Astrocyte (in vitro differentiated cells and primary cell): ENCODE measurements at places on chromosomes 6 and 20. TPM values are rescaled to one million over a fixed set of nuclear protein-coding genes. Genes with fewer than 3 reads are reported as not detected.
A peak's percentile ranks its signal among the peaks of the same experiment; 100 is the strongest.

- H3K27me3 ChIP-seq, result peaks cover 2% of the 10 kb centered on the region
- no peak overlapping the region for H3K4me3 ChIP-seq
Observed at GRCh38 chr6:357261-357790, 34.2 kb upstream of the IRF4 start.

DNA sequence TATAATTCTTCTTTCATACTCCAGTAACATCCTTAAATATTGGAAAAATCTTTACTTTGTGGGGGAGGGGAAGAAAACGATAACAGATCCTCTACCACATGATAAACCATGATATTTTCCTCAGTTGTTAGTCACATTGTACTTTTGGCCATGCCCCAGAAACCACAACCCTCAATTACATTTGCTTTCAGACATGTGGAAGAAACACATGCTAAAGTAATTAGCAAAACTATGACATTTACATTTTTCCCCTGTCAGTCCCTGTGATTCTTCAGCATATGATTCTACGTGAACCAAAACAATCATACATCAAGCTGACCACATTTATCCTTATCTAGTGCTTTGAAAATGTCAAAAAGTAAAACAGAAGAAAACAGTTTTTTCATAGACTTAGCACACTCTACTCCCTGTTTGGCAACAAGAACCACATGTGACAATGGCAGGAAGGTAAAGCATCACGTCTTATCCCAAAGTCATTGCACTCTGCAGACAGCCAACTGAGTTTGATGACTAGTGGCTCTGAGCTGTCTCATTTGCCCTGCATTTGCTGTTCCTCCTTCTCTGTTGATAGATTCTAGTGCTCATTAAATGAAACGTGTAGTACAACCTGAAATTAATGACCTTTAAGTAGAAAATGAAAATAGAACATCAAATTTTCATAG, 505.8 kb upstream of the MARCKS start:
- peaks cover 41% of the 10 kb centered on the region for H3K4me1 ChIP-seq
- H3K36me3 ChIP-seq, result no peaks in the 10 kb centered on the region
- H3K27ac ChIP-seq, result peak overlapping the region; percentile 99
- DNase-seq, result peak; percentile 92

DNA sequence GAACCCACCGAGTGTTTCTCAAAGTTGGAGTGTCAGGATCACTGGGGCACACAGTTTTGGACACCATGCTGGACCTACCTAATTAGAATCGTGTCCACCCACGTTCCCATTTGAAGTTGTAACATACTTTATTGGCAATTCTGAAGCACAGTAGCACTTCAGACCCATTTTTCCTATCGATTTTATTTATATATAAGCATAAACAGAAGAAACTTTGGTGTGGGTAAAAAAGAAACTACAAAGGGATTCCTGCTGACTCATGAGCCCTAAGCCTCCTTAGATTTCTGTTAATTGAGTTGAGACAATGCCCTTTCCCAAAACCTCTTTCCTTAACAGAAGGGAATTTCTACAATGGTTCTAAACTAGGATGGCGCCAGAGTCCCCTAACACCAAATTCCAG, 398.0 kb downstream of the CDKAL1 start:
- no peaks in the 10 kb centered on the region for H3K4me1 ChIP-seq
- peak; percentile 6 for DNase-seq
- no peak overlapping the region for H3K27ac ChIP-seq
- H3K4me3 ChIP-seq, result no peak overlapping the region

Gene CLPSL2
- not detected in 2 replicates for total RNA-seq

Gene HAO1
- total RNA-seq, result 0.17 and 0.20 TPM in 2 replicates

- no peak overlapping the region for H3K27ac ChIP-seq
- no peaks in the 10 kb centered on the region for H3K27me3 ChIP-seq
- no peak for DNase-seq
- peaks cover 3% of the 10 kb centered on the region for H3K4me1 ChIP-seq
- no peak overlapping the region for H3K4me3 ChIP-seq
- peaks cover 3% of the 10 kb centered on the region for H3K36me3 ChIP-seq
Observed at GRCh38 chr6:98929498-98930060, 18.2 kb downstream of the FBXL4 start.

DNA sequence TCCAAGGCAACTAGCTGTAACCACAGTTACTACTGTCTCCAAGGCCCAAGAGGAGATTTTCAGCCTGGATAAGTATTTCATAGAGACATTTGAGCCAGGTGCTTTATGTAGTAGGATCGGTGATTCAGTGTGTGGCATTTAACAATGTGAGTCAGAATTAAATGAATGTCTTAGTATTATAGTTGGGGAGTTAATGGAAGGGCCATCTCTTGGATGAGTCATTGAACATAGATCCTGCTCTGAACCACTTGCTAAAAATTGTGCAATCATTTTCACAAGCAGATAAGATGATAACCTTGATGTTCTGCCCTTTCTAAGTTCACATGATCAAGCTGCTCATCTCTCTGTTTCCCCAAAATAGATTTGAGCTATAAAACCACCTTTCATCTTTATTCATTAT, 668.9 kb upstream of the CITED2 start:
- H3K27ac ChIP-seq, result peak overlapping the region; percentile 25
- no peaks in the 10 kb centered on the region for H3K4me1 ChIP-seq
- H3K27me3 ChIP-seq, result no peaks in the 10 kb centered on the region
- H3K4me3 ChIP-seq, result no peak overlapping the region
- no peaks in the 10 kb centered on the region for H3K36me3 ChIP-seq

- H3K27me3 ChIP-seq, result no peaks in the 10 kb centered on the region
- peaks cover 27% of the 10 kb centered on the region for H3K4me1 ChIP-seq
- H3K4me3 ChIP-seq, result no peak overlapping the region
- H3K27ac ChIP-seq, result no peak overlapping the region
Observed at GRCh38 chr6:41640426-41640825, 2.2 kb downstream of the MDFI start.

DNA sequence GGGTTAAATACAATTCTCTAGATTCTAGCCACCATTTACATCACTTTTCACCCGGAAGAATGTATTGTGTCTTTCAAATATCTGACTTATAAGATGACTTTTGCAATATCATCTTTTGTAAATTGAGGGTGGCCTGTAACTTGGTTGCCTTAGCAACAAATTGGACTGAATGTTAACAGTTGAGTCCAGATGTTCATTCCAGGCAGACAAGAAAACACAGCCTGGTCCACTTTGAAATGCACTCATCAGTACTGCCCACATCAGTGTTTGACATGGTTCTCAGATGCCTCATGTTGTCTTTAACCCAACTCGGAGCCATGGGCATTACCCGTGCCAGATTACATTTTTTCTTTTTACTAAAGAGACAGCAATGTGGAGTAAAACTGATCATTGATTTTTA, 781.6 kb upstream of the CHD6 start:
- no peaks in the 10 kb centered on the region for H3K36me3 ChIP-seq
- no peaks in the 10 kb centered on the region for H3K27me3 ChIP-seq
- no peak overlapping the region for H3K4me3 ChIP-seq
- H3K4me1 ChIP-seq, result no peaks in the 10 kb centered on the region
- H3K27ac ChIP-seq, result no peak overlapping the region
- no peak for DNase-seq

Gene CCND3
- total RNA-seq, result 64.8 and 69.9 TPM in 2 replicates

DNA sequence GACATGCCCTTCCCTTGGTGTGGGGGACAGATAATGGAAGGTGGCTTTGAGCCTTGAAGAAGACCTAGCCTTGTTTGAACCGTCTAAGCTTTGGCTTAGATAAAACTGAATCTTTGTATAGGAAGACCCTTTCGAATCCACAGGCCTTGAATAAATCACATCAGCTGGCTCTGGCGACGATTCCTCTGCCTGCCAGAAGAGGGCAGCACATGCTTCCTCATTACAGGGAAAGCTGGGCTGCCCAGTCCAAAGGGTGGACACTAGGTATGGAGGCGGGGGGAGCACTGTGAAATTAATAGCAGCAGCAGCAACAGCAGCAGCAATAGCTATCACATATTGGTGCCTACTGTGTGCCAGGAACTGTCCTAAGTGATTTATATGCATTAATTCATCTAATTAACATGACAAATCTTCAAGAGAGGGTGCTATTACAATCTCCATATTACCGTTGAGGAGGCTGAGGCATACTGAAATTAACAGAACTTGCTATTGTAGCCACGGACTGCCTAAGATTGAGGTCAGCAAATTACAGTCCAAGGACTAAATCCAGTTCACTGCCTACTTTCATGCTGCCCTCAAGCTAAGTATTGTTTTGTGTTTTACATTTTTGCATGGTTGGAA, 85.1 kb downstream of the CLIC5 start:
- no peaks in the 10 kb centered on the region for H3K36me3 ChIP-seq
- H3K4me3 ChIP-seq, result no peak overlapping the region
- no peak overlapping the region for H3K27ac ChIP-seq
- DNase-seq, result peak; percentile 20
- peaks cover 6% of the 10 kb centered on the region for H3K27me3 ChIP-seq
- peaks cover 7% of the 10 kb centered on the region for H3K4me1 ChIP-seq

DNA sequence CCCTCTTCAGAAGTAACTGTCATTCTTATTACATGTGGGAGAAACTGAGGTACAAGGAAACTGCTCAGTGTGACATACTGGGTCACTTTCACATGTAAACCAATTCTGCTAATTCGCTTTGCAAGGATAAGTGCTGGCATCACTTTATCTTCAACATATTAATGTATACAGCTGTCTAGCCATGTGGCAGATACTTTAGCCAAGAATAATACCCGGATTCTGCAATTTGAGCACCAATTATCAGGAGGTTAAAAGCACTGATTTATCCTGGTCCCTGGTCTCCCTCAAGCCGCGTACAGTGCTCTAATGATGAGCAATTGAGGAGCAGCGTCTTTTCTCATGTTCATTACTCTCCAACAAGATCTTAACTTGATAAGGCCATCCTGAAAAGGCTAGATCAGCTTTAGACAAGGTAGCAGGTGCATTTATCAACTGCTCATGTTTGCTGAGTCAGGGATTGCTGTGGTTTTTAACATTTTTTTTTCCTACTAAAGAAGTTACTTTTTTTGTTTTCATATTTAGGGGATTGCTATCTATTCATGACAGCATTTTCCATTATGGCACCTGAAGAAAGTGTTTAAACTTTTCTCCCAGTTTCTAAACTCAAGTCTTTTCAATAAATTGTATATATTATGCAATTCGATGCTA, 1066.3 kb upstream of the MAP3K7 start:
- no peak overlapping the region for H3K4me3 ChIP-seq
- no peaks in the 10 kb centered on the region for H3K4me1 ChIP-seq
- H3K27me3 ChIP-seq, result no peaks in the 10 kb centered on the region
- H3K27ac ChIP-seq, result no peak overlapping the region

Gene TGM3
- not detected in 2 replicates for total RNA-seq

Gene GPR6
- not detected in 2 replicates for total RNA-seq

Gene MRAP2
- total RNA-seq, result 0.12 and 0.20 TPM in 2 replicates

Gene MATN4
- total RNA-seq, result 0.19 and 0.20 TPM in 2 replicates

Gene BRD2
- 213 and 234 TPM in 2 replicates for total RNA-seq

- no peaks in the 10 kb centered on the region for H3K27me3 ChIP-seq
- no peaks in the 10 kb centered on the region for H3K4me1 ChIP-seq
- no peak overlapping the region for H3K27ac ChIP-seq
- no peak overlapping the region for H3K4me3 ChIP-seq
Observed at GRCh38 chr20:60100780-60101179, 142.6 kb downstream of the CDH26 start.

Gene HLA-DOA
- 0.48 and 0.89 TPM in 2 replicates for total RNA-seq

Gene EDEM2
- 32.5 and 33.4 TPM in 2 replicates for total RNA-seq

DNA sequence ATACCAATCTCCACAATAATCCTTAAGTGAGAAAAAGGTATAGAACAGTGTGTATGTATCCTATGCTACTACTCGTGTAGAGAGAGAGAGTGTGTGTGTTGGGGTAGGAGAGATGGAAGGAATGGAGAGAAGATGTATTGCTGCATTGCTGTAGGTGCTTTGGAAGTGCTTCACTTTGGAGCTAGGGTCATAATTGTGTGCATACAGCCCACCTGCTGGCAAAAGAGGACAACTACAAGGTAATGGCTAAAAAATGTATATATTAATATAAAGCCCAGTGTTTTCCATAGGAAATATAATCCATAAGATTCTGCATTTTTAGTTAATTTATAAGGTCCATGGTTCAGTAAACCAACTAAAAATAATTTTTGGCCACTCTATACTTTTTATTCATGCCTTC, 36.1 kb downstream of the SERAC1 start:
- no peak for DNase-seq
- no peak overlapping the region for H3K27ac ChIP-seq
- no peak overlapping the region for H3K4me3 ChIP-seq
- H3K36me3 ChIP-seq, result no peaks in the 10 kb centered on the region

GRCh38 chr6:125414507-125414906, 112.7 kb upstream of the HDDC2 start:
- no peak for DNase-seq
- H3K4me1 ChIP-seq, result no peaks in the 10 kb centered on the region
- H3K36me3 ChIP-seq, result no peaks in the 10 kb centered on the region
- no peak overlapping the region for H3K27ac ChIP-seq

GRCh38 chr20:57947421-57948179, 237.8 kb upstream of the PMEPA1 start:
- peak; percentile 88 for DNase-seq
- peaks cover 18% of the 10 kb centered on the region for H3K4me1 ChIP-seq
- no peaks in the 10 kb centered on the region for H3K36me3 ChIP-seq

GRCh38 chr6:109052018-109052651, 42.5 kb downstream of the SESN1 start:
- H3K27me3 ChIP-seq, result no peaks in the 10 kb centered on the region
- H3K4me3 ChIP-seq, result no peak overlapping the region
- H3K27ac ChIP-seq, result no peak overlapping the region
- H3K36me3 ChIP-seq, result no peaks in the 10 kb centered on the region

Gene KCNQ2
- 11.5 and 11.9 TPM in 2 replicates for total RNA-seq

GRCh38 chr6:39714802-39715201, 10.4 kb downstream of the KIF6 start:
- no peak overlapping the region for H3K27ac ChIP-seq
- no peak overlapping the region for H3K4me3 ChIP-seq
- no peak for DNase-seq
- H3K27me3 ChIP-seq, result no peaks in the 10 kb centered on the region
- no peaks in the 10 kb centered on the region for H3K4me1 ChIP-seq
- no peaks in the 10 kb centered on the region for H3K36me3 ChIP-seq

DNA sequence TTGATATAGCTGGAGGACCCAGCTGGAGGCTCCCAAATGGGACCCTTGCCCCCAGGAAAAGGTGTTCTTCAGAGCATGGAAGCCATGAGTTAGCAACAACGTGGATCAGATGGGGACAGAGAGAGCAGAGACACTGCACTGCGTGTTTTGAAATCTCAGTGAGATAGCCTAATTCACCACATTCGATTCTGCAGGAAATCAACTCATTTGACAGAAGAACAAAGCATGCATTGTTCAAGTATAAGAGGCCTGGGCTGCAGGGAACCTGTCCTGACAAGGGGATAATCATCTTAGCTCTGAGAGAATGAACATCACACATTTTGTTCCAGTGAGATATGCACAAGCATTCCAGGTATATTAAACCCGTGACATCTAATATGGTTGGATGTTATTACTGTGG, 450.2 kb downstream of the CDH26 start:
- H3K27me3 ChIP-seq, result no peaks in the 10 kb centered on the region
- peaks cover 4% of the 10 kb centered on the region for H3K4me1 ChIP-seq
- no peaks in the 10 kb centered on the region for H3K36me3 ChIP-seq
- H3K4me3 ChIP-seq, result no peak overlapping the region
- H3K27ac ChIP-seq, result no peak overlapping the region
- DNase-seq, result no peak

DNA sequence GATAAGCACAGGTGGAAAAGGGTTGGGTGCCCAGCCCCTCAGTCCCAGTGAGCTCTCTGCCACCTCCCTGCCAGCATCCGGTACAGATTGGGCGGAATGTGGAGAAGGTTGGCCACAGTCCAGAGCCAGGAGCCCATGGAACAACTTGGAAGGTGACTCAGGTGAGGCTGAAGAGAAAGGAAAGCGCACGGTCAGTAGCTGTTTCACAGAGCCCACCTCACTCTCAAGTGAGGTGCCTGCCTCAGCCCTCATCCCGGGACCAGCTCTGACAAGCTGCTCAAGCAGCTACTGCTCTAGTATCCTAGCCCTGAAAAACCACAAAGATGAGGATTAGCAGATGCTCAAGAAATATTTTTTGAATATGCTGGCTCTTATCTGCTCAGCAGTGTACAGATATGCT, 1.1 kb upstream of the MMP24OS start:
- H3K36me3 ChIP-seq, result peaks cover 22% of the 10 kb centered on the region
- H3K27ac ChIP-seq, result peak overlapping the region; percentile 58
- peaks cover 28% of the 10 kb centered on the region for H3K4me1 ChIP-seq
- no peak overlapping the region for H3K4me3 ChIP-seq
